ENCODE measurements at places on chromosomes 5 and 9.

GRCh38 chr5:171432583-171433351 is 13.3 kb downstream of the FGF18 start:
- DNase-seq, result no peak

DNA sequence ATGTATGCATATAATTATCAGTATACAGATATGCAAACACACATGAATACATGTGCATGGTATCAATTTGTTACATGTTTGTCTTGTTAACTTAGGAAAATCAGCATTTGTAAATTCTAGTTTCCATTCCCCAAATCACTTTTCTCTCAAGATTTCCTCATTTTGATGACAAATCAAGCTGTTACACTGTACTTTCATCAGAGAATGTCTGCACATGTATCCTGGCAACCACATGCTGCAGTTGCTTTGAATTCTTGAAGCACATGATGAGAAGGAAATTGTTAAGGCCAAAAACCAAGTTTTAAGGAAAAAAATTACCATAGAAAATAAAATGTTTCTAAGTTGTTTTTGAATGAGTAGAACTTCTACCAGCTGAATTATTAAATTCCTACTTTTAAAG is 1834.5 kb downstream of the EFNA5 start:
- no peak for DNase-seq

DNA sequence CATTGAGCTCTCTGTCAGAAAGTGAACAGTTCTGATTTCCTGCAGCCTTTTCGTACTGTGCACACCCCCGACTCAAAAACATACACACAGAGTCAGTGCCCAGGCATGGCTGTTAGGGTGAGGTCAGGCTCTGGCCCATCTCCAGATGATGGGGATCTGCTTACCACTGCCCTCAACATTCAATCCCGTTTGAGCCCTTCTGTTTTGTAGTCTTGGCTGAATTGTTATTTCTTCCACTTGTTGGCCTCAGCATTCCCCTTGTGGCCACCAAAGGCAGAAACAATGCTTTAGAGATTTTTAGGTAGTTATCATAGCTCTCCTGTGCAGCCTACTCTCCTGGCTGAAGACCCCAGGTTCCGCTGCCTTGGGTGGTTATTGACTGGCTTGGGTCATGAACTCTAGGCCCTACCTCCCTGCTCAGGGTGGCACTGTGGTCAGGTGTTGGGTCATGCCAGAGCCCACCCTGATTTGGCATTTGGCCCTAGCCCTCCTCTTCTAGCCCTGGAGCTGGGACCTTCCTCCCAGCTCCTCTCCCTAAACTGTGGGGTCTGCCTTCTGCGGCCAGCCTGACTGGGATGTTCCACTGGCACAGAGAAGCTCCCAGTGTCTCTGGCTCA is 7.8 kb upstream of the MYOZ3 start:
- no peak for DNase-seq

GRCh38 chr5:80251636-80252035 is 4.2 kb downstream of the SERINC5 start:
- DNase-seq, result no peak

- DNase-seq, result no peak
Measured at GRCh38 chr5:175809531-175810121, 61.8 kb upstream of the CPLX2 start.

DNA sequence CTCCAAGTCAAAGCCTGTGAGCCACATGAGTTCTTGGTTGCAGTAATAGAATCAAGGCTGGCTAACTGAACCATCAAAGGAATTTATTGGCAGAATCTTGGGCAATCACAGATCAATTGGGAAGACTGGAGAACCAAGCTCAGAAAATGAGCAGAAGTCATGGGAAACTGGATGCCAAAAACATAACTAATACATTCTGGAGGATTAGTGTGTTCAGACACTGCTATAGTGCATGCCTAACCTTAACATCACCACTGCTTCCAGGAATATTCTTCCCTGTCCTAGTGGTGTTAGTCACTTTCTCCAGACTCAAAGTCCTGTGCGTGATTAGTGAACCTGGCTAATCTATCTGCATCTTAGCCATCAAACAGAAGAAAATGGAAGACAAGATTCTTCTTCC is 843.7 kb downstream of the EFNA5 start:
- DNase-seq, result no peak

GRCh38 chr9:122128007-122128968 is 31.3 kb downstream of the NDUFA8 start:
- no peak for DNase-seq

DNA sequence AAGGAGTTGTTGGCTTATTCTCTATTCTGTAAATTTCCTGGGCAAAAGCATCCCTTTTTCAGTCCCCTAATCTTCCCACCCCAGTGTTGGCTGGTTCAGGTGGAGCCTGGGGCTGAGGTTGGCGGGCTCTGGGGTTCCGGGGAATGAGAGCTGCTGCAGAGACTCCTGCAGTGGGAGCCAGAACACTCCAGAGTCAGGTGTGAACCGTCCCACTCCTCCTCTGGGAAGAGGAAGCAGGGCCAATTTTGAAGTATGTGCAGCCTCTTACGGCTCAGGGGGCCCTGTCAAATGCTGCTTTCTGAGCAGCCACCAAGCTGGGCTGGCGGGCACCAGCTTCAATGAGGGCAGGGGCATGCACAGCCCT is 42.8 kb downstream of the JADE2 start:
- no peak for DNase-seq

DNA sequence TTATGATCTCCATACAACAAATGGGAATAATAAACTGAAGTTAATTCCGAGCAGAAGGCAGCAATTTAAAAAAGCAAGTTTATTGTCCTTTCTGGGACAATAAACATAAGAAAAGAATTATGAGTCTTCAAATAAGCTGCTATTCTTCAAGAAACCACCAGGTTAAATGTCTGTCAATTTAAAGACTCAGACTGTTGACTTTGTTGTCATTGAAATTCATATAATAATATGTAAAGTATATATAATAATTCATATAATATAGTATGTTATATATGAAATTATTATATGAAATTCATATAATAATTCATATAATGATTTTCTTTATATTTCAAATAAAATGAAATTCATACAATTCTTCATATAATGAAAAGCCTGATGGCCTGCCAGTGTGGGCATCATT is 497.5 kb upstream of the RGMB start:
- no peak for DNase-seq

GRCh38 chr5:97026721-97027120 is 90.8 kb downstream of the LNPEP start:
- no peak for DNase-seq
